ENCODE measurements at places on chromosomes 5 and 9. TPM values are rescaled to one million over a fixed set of nuclear protein-coding genes. Genes with fewer than 3 reads are reported as not detected.
A peak's percentile ranks its signal among the peaks of the same experiment; 100 is the strongest.

DNA sequence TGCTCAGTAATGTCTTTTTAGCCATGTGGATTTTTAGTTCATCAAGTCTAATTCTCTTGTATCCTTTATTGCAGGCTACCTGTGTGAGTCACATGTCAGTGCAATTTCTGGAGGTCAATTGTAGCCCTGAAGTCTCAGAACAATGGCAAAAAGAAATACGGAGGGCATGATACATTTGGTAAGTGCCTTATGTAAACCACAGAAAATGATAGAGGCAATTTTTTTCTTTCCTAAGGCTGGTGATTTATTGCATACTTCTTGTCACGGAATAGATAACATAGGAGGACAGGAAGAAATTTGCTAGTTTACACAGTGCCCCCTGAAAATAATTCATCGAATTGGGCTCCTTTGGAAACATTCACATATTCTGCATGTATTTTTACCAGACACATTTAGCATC is 235.9 kb downstream of the DMRTA1 start:
- no peak for DNase-seq

GRCh38 chr9:128218518-128219389 is 15.6 kb downstream of the DNM1 start:
- peak; percentile 92 for DNase-seq

DNA sequence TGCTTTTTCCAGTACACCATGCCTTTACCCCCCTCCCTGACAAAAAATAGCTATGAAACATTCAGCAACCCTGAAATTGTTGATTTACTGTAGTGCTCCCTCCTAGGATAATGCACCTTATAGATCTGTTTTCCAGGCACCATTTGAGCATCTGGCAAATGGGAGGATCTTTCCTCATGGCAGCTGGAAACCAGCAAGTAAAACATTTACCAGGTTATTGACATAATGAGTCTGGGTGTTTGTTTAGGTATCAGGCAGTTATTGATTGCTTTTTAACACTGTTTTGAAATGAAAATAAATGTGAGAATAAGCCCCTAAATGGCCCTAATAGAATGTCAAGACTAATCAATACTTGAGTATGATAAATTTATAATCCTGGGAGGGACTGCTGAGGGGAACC is 57.3 kb upstream of the KLF4 start:
- no peak for DNase-seq

DNA sequence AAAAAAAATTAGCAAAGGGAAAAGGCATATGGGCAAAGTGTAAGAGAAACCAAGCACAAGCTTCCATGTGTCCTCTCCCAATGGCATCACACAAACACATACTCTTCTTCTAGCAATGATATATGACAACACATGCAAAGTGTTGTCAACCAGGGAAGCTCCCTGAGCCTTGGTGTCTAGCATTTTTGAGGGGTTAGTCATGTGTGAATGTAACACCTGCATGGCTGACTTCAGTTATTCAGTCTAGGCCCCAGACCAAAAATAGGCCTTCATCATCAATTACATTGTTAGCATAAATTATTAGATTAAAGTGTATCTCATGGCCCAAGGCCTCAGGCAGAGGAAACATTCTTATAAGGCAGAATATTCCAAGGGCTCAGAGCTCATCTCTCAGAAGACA is 450.0 kb downstream of the TLE1 start:
- no peak for DNase-seq

GRCh38 chr9:70256123-70256551 is 2.6 kb upstream of the SMC5 start:
- DNase-seq, result peak; percentile 54

DNA sequence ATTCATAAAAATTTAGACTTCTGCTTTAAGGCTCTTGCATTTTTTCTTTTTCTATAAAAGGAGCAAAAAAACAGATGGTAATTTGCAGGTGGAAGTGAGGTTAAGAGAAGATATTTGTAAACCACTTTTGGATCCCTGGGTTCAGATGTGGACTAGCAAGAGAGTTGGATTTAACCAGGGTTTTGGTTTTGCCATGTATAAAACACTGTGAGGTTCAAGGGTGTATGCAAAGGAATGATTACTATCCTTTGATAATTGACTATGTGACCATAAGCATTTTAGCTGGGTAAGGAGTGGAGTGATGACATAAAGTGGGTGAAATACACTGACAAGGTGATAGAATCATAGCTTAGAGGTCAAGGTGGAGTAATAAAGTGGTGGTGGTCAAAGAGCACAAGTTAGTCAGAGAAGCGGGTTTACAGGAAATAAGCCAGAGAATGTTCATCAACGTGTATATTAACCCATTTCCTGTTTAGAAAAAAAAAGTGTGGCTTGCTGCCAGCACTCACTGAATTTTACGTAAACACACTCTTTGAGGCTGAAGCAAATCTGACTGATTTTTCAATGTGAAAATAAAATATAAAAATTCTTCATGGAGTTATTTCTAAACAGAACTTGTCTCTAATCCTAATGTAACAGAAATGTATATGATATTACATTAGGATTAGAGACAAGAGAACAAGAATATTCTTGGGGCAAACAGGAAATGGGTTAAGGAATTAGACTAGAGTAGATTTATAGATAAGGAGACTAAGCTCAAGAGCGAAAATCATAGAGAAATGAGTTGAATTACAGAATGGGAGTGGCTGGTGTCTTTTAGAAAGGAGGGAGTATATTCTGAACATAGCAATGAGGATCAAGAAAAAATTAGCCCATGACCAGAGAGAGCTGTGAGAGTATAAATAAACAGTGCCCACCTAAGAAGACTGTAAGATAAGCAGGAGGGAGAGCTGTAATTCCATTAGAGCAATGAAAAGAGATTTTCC is 74.5 kb downstream of the CDKN2A start:
- DNase-seq, result peak; percentile 93

DNA sequence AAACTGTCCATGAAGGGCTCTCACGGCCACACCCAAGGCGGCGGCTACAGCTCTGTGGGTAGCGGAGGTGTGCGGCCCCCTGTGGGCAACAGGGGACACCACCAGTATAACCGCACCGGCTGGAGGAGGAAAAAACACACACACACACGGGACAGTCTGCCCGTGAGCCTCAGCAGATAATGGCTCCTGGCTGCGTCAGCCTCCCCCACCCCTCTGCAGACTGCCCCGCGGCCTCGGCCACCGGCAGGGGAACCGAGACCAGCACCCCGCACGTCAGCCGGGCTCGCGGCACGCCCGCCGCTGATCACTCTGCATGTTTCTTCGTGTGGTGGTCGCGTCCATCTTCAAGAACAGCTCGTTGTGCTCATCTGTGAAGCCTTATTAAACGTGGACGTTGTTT is 41.5 kb downstream of the TENT4A start:
- DNase-seq, result no peak

DNA sequence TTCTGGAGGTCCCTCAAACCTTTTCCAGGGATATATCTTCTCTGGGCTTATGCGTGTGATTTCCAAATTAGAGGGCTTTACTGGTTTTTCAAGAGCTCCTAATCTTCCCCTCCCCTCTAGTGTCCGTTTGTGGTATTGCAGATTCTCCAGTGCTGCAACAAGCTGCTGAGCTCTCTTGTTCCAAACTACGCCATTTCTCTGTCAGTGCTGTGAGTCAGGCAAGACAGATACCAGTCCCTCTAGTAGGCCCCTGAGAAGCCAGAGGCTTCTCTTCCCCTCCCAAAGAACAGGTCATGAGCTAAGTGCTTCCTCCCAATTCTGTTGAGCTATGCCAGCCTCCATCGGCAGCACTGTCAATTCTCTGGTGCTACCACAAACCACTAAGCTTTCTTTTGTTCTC is 149.5 kb downstream of the FANCC start:
- DNase-seq, result peak; percentile 91

GRCh38 chr5:36397901-36398536 is 96.3 kb upstream of the RANBP3L start:
- peak; percentile 49 for DNase-seq

GRCh38 chr5:178450121-178451028 is 139.8 kb downstream of the COL23A1 start:
- DNase-seq, result no peak

DNA sequence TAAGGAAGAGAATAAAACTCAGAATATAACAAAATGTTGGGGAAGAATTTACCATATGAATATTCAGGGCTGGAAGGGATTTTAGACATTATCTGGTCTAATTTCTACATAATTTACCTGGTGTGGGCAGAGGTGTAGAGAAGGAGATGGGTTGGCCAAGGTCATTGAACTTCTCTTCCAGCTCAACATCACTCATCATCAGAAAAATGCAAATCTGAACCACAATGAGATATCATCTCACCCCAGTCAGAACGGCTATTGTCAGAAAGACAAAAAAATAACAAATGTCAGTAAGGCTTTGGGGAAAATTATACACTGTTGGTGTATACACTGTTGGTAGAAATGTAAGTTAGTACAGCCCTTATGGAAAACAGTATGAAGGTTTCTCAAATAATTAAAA is 121.7 kb downstream of the PTTG1 start:
- no peak for DNase-seq

DNA sequence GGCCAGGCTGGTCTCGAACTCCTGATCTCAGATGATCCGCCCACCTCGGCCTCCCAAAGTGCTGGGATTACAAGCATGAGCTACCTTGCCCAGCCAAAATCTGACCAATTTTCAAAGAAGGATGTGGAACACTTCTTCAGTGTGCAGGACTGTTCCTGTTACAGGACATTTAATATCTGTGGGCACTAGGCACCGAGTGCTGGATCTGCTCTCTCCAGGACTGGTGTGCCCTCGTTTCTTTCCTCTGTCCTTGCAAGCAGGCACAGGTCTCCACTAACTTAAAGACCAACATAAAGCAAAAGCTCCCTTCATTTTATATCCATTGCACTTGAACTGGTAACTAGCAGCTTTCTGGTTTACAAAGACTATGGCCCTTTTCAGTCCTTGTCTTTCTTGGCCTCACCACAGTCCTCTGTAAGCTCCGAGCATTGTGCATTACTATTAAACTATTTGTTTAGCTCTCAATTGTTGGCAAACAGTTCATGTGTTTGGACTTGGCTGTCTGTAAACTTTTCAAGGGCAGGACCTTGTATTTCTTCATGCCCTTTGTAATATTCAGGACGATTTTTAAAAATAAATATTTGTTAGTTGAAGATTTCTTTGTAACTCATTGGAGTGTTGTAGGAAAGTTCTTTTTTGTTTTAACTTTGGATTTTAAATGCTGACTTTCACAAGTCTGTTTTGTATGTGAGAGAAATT is 37.3 kb downstream of the ARHGEF28 start:
- DNase-seq, result no peak

GRCh38 chr5:113268232-113268631 is 166.6 kb downstream of the TSSK1B start:
- peak; percentile 28 for DNase-seq

- peak; percentile 3 for DNase-seq
Measured at GRCh38 chr5:64214132-64214531, 48.5 kb downstream of the RNF180 start.

DNA sequence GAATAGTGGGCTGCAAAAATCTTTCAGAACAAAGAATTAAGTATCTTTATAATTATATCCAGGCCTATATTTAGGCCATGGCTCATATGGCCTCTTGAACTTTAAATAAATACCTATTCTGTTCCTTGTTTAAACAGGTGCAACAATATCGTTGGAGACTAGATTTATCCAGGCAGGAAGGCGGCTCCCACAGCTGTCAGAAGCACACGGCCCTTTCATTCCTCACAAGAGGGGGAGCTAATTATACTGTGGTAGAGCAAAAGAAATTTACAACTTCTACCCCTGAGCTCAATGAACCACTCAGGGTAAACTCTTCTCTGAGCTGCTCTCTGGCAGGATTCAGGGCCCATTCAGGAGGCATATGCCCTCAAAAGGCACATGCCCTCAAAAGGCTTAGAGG is 31.3 kb downstream of the TMEM174 start:
- no peak for DNase-seq

DNA sequence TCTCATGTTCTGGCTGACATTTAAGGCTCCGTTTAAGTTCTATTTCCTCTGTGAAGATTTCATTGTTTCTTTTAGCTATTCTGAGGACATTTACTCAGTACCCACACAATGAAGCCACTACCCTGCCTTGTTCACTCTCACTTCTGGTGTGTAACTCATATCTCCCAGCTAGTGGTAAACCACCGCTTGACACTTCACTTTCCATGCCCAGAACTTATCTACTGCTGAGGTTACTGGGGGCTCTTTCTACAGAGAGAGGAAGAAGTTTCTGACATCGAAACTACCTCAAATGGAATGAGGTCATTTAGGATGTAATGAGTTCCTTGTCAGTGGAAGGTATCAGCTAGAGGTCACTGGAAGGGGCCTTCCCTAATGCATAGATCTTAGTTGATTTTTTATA is 501.5 kb downstream of the DMAC1 start:
- no peak for DNase-seq

- DNase-seq, result peak; percentile 36
Measured at GRCh38 chr9:14119694-14120514, 194.0 kb downstream of the NFIB start.

- peak; percentile 73 for DNase-seq
Measured at GRCh38 chr5:142602720-142603245, 83.1 kb downstream of the FGF1 start.

DNA sequence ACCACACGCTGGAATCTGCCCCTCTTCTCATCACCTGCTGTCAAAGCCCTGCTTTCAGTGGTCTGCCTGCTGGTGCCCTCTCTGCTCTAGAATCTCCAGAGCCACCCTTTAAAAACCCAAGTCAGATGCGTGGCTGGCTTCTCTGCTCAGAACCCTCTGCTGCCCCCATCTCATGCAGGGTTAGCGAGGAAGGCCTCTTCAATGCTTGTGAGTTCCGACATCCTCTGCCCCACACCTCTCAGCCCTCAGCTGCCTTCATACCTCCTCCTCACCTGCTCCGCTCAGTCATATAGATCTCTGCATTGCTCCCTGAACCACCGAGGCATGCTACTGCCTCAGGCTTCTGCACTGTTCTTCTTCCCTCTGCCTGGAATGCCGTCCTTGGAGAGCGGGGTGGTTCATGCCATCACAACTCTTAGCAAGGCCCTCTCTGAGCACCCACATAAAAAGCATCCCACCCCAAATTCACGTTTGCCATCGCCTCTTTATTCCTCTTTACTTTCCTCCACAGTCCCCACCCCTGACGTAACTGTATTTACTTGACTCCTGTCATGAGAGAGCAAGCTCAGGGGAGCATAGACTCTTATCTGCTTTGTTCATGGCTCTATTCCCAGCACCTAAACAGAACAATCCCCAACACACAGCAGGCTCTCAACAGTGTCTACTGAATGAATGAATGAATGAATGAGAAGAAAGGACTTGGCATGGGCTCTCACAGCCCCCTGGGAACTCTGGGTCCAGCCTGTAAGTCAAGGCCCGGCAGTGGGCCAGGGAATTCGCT is 10.4 kb downstream of the SHB start:
- no peak for DNase-seq

The SCGB3A2 gene
- total RNA-seq, result not detected

The SOHLH1 gene
- total RNA-seq, result not detected

The DNAH5 gene
- under 0.01 TPM for total RNA-seq

The TAF1L gene
- under 0.01 TPM for total RNA-seq

The PCDHGB3 gene
- total RNA-seq, result 3.8 TPM

The ANKDD1B gene
- 0.22 TPM for total RNA-seq

The INSL6 gene
- total RNA-seq, result not detected

The MAMDC2 gene
- total RNA-seq, result 2.6 TPM

The ORM2 gene
- total RNA-seq, result not detected

The FGF10 gene
- total RNA-seq, result not detected
